ENCODE measurements at places on chromosomes 2 and 18.

GRCh38 chr2:64404002-64404731 is 49.8 kb upstream of the LGALSL start:
- peak; percentile 35 for DNase-seq

DNA sequence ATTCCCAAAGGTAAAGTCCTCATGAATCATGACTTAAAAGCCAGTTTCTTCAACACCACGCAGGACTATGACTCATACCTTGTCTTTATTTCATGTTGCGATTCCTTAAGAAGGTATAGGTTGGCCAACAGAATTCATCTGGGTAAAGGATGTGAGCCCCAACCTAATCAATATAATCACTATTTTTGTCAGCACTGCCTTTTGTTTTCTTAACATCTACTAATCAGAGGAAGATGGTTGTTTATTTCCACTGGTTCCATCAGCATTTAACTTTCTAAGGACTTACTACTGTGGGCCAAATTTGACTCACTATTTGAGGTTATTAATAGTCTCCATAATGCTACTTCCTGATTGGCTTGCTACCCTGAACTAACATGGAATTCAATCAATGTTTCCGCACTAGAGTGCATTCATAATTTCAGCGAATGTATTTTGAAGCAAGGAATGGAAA is 78.6 kb downstream of the SCG2 start:
- peak; percentile 46 for DNase-seq

DNA sequence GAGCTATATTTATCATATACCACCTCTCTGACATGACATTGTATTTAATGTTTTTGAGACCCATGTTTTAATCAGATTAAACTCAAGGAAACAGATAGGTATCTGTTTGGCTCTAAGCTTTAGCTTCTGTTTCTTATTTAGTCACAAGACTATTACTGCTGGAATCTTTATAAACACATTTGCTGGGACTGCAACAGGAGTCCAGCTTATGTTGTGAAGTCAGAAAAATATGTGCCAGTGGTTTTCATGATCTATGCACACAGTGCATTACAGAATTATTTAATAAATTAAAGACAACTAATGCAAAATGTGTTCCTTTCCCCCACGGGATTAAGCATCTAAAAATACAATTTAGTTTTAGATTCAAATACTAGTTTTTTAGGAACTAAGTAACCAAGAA is 338.9 kb downstream of the ZEB2 start:
- peak; percentile 51 for DNase-seq

DNA sequence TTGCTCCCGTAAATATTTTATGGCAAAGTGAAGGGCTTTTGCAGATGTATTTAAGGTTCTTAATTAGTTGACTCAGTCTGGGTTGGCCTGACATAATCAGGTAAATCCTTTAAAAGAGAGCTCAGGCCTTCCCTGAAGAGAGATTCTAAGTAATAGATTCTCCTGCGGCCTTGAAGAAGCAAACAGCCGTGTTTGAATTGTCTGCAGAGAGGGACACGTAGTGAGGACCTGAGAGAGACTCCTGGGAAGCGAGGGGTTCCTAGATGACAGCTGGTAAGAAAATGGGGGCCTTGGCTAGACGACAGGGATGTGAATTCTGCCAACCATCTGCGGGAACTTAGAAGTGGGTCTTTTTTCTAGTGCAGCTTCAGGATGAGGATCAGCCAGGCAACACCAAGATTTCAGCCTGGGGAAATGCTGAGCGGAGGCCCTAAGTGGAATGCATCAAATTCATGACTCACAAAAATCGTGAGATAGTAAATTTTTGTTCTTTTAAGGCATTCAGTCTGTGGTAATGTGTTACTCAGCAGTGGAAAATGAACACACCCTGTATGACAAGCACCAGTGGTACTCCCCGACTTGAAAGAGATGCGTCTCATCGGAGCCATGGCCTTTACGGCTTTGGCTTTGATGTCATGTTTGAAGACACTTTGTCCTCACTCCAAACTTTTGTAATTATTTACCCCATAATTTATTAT is 62.1 kb upstream of the SMIM21 start:
- DNase-seq, result peak; percentile 98

- peak; percentile 98 for DNase-seq
Observed at GRCh38 chr2:238169048-238169707, 10.4 kb downstream of the ERFE start.

GRCh38 chr2:8285898-8286297 is 396.0 kb upstream of the ID2 start:
- DNase-seq, result no peak

DNA sequence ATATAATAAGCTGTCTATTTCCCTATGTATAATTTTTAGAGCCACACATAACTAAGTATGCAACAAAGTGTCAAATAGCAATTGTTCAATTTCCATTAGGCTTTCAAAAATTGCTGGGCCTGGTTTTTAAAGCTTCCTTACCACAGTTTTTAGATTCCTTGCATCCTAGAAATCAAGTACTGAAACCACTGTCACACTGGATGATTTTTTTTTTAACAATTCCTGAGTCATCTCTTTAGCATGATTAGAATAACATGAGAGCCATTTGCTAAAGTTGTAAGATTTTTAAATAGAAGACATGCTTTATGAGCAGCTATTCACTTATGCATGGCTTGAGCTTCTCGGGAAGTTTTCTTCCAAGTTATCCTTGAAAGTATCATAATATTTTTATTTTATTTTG is 319.5 kb upstream of the NXPH2 start:
- DNase-seq, result no peak
